Stimulated activated CD8-positive, alpha-beta memory T cell treated with anti-CD3 and anti-CD28 coated beads, Interleukin-4, amount 100 ng/mL, for 24 hours (primary cell): ENCODE measurements at places on chromosomes 11 and 22.

DNA sequence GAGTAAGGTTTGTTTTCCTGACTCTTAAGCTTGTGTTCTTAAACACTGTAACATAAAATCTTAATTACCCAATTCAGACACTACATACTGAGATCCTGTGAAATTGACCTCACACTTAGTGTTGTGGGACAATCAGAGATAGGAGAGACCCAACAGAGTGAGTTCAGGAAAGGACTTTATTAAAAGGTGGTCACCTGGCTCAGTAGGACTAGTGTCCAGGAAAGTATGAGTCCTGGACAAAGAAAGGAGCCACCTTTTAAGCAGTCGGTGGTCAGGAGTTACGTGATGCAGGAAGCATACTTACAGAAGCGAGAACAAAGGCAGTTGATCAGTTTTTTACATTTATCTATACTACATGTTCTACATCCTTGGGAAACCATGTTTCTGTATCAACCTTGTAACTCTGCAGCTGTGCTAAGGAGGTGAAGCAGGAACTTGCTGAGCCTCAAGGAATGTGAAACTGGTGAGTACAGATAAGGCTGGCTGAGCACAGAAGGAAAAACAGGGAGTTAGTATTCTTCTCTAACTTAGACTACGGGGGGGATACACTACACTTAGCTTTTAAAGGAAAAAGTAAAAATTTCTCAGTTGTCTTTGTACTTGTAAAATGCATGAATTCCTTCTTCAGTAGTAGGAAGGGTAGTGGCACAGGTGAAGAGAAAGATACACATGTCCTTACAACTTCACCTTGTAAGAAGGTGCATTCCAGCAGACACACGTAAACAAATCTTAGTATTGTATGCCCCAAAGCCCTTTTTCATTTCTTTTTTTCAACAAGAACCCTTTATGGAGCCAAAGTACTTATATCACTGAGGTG is 15.1 kb downstream of the OR51E1 start:
- no peak for DNase-seq

- DNase-seq = no peak
Measured at GRCh38 chr11:85394283-85394682, 232.9 kb downstream of the DLG2 start.

- no peak for DNase-seq
Measured at GRCh38 chr11:80512491-80512890, 1071.7 kb upstream of the TENM4 start.

DNA sequence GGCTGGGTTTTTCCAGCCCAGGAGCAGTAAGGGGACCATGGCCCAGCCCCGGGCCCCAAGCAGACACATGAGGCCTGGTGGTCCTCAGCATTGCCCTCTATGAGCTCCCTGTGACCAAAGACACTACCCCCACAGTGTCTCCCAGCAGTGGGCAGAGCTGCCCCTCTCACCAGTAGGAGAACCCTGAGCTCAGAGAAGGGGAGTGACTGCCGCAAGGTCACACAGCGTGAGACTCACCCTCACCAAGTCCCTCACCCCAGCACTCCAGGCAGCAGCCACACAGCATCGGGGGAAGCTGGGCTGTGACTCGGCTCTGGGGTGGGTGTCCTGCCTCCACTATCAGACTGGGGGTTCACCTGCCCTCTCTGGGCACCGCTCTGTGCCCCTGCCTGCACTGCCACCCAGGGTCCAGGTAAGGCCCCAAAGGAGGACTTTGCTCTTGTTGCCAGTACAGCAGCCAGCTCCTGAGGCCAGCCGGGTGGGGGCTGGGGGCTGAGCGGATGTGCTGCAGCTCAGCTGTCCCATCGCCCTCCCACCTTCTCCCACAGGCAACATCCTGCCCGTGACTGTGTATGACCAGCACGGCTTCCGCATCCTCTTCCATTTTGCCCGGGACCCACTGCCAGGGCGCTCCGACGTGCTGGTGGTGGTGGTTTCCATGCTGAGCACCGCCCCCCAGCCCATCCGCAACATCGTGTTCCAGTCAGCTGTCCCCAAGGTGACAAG is 7.9 kb upstream of the SH3BP1 start:
- no peak for DNase-seq

- DNase-seq = no peak
Measured at GRCh38 chr22:21811982-21812381, 55.5 kb downstream of the MAPK1 start.

DNA sequence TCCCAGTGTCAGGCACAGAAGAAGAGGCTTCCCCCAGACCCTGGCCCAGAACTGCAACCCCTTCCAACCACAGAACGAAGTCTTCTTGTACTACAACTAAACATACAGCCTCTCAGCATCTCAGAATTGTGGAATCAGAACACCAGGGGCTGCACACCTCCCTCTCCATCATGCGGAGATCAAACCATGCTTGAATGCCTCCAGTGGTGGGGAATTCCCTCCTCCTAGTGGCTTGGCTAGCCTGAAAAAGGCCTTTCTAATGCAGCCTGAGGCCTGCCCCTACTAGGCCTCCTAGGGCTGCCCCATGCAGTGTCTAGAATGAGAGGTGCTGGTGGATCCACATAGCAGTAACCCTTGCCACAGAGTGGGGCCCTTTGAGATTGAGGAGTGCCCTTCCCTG is 62.7 kb downstream of the WNT7B start:
- no peak for DNase-seq

DNA sequence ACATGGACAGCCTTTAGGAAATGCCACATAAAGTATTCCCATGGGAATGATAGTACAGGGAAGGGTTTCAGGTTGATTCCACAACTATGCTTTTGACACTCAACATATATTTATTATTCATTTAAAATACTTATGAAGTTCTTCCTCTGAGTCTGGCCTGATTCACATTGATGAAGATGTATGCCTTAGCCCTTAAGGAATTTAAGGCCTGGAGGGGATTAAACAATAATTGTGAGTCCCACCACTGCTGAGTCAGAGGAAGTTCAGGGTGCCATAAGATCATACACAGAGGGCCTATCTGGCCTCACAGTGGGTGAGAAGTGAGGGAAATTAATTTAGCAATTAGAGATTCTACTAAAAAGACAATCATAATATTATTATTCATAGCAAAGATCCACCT is 161.1 kb upstream of the SNX19 start:
- no peak for DNase-seq

GRCh38 chr22:43681731-43682360 is 130.3 kb downstream of the EFCAB6 start:
- DNase-seq = no peak

DNA sequence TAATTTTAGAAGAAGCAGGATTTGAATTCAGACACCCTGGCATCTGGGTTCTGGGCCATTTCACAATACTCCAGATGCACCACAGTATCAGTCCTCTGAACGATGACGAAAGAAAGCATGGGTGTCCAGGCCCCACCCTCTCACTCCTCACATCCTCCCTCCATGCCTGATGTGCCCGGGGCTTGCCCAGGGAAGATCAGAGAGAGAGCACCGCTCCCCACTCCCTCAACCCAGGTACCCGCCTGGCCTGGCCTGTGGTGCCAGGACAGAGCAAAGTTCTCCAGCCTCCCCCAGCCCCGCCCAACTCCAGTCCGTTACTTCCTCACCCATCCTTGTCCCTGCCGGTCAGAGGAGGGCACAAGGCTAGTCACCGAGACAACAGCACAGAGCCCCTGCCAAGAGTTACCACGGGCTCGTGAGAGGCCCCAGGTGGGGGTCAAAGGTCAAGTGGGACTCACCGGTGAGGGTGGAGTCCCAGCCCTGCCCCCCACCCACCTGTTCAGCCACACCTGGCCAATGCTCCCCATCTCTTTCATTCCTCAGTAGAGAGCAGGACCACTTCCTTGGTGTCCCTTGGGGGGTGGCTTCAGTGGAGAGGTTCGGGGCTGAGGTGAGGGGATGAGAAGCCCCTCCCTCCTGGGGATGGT is 8.1 kb downstream of the BCL9L start:
- no peak for DNase-seq

- DNase-seq = no peak
Measured at GRCh38 chr11:40597546-40598113, 861.8 kb downstream of the LRRC4C start.

DNA sequence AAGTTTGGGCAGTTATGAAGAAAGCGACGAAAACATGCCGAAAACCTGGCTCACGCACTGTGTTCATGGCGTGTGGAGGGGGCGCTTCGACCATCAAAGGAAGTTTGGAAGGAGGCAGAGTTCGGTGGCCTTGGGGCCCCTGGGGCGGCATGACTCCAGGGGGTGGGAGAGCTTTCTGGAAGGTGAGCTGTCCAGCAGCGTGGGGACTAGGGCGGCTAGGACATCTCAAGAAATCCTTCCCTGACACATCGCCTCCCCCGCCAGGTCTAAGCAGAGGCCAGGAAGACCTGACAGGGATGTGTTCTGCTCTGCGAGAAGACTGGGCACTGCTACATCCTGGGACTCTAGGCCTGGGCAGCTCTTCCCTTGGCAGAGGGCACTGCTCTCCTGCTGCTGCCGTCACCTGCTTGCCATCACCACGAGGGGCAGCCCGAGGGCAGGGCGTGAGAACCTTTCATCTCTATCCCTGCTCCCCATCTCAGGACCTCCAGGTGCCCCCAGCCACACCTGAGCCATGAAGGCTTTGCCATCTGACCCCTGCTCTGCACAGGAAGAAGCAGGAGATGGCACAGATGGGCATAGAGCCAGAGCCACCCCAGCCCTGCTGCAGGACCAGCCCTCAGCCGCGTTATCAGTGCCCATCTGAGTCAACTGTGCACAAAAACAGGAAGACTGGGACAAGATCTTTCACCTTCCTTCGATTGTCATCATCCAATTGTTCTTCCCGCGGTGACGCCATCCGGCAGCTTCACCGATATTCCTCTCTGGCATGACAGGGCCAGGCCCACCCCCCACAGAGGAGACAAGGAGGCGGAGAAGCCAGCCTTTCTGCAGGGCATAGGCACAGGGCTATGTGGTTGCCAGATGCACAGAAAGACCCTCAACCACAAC is 12.7 kb downstream of the LINC01488 start:
- no peak for DNase-seq

GRCh38 chr11:118212131-118212725 is 12.6 kb downstream of the JAML start:
- no peak for DNase-seq

- DNase-seq = no peak
Measured at GRCh38 chr11:59614277-59615119, 1.1 kb downstream of the OSBP start.

DNA sequence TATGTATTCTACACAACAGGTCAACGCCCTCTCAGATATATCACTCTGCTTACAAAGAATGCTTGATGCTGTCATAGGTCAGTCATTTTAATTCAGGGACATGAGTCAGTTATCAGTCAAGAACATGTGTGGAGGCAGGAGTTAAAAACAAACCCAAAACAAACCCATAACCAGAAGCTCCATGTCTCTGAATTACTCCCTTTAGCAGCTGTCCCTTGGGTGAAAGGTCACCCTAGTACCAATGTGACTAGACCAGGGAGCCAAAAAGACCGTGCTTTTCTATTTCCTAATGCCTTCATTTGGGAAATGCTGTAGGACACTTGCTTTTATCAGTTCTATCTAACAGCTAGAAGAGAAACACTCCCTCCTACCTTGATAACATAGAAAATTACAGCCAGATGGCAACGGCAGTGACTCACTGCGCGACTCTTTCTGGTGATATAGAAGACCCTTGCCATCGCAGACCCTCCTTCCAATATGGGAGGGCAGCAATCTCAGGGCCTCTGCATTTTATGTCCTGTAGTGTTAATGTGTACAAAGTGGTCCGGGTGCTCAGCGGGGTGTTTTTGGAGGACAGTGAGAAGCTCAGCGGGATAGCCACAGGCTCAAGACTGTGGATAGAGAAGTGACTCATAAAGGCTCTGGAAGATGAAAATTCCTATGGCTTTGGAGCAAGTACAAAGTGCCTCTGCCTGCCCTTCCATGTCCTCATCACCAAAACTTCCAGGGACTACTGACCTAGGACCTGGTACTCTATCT is 24.8 kb downstream of the APOL5 start:
- no peak for DNase-seq

DNA sequence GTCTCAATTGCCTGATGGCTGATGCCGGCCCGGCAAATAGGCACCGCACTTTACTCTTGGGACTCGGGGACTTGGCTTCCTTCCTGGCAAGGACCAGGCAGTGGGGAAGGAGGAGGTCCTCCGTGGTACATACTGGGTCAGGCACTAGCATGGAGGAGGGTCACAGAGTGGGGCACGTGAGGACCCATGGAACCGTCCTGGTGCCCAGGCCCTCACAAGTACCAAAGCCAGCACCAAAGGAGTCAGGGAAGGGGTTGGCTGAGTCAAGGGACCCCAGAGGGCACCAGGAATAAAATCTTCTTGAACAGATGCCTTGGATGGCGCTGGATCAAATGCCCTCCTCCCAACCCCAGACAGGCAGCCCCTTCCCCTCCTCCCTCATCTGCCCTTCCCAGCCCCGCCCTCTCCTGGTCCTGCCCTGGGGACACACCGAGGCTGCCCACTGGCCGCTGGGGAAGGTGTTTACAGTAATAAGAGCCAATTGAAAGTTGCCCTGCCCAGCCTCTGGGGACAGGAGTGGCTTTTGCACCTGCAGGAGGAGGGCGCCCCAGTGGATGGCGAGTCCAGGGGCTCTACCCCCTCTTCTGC is 5.6 kb upstream of the CARNS1 start:
- no peak for DNase-seq

GRCh38 chr22:23113847-23114720 is 27.7 kb downstream of the RSPH14 start:
- no peak for DNase-seq

GRCh38 chr22:23779083-23779482 is 6.4 kb downstream of the MMP11 start:
- no peak for DNase-seq

DNA sequence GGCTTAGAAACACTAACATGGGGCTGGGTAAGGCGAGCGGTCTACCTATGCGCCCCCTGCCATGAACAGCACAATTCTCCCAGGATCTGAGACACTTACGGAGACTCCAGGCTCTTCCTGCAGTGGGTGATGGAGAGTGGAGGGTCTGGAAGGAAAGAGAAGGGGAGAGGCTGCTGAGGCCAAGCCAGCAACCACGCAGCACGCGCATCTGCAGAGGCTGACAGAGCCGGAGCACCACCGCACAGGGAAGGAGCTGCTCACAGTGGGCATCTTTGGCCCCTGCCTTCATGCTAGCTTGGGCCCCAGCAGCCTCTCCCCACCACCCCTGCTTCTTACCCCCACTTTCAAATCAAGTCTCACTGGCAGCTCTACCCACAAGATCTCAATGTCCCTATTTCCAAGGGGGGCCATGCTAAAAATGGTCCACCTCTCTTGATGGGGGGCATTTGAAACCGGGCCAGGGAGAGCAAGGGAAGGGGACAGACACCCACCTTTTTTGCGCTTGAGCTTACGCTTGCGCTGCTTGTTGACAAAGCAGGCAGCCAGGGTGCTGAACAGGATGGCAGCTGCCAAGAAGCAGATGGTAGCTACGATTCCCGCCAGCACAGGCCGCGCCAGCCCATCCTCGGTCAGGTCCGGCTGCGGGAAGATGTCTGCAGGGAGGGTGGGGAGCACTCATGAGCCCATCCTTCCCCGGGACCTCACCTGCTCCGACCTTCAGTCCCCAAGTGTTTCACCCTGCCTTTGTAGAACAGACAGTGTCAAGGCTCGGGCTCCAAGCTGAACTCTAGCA is 34.5 kb downstream of the IGSF9B start:
- no peak for DNase-seq

GRCh38 chr11:46066335-46066734 is 54.9 kb downstream of the PHF21A start:
- DNase-seq = no peak

GRCh38 chr11:113979431-113979830 is 4.5 kb downstream of the HTR3A start:
- no peak for DNase-seq
